Stimulated activated CD4-positive, alpha-beta T cell treated with anti-CD3 and anti-CD28 coated beads, Interleukin-12 subunit alpha, Interleukin-12 subunit beta, amount 100 ng/mL, for 24 hours (primary cell): ENCODE measurements at places on chromosomes 7 and 10.
A peak's percentile ranks its signal among the peaks of the same experiment; 100 is the strongest.

DNA sequence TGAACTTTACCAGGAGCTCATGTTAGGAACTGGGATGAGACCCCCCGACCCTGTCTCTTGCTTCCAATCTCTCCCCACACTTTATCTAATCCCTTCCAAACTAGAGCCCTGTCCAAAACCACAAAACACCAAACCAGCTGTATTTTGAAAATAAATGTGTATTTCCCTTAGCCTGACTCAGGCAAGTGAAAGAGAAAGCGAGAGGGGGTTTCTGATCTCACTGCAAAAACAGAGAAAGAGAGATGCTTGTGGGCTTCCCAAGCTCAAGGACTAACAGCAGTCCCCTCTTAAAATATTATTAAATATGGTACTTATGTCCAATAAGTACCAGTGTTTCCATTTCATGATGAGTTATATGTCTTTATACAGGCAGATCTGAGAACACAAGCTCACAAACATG, 122.0 kb downstream of the AGMO start:
- DNase-seq = no peak

GRCh38 chr10:79152423-79152817, 83.7 kb downstream of the ZMIZ1 start:
- DNase-seq = no peak

GRCh38 chr7:95479992-95480624, 5.6 kb upstream of the ASB4 start:
- no peak for DNase-seq

GRCh38 chr7:158098125-158099030, 489.2 kb downstream of the PTPRN2 start:
- no peak for DNase-seq

DNA sequence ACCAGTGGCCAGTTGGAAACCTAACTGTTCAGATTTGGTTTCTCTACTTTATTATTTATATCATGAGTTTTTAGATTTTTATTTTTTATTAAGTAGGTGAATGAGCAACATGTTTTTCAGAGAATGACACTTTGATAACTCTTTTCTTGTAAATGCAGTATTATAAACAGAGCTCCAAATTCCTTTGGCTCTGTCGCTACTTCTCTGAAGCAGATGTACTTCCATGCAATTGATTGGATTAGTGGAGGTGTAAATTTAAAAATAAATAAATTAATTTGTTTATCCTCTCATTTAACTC, 34.3 kb upstream of the ICA1 start:
- DNase-seq = no peak

DNA sequence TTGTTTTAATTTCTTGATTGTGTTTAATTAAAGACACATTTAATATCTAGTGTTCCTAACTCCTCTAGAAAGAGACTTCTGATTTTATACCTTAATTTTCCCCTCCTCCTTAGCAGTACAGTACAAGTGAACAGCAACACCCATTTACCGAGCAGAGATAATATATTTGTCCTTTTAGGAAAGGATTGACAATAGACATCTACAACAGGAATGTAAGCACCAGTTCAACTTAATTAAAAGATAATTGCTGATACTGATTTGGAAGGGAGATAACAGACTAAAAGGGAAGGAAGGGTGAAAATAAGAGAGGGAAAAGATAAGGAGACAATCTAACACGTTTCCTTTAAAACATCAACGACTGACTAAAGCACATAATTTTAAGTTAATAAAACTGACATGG, 119.3 kb downstream of the SRPK2 start:
- no peak for DNase-seq

- DNase-seq = peak; percentile 49
Measured at GRCh38 chr7:128387216-128388144, 22.3 kb downstream of the IMPDH1 start.

- no peak for DNase-seq
Measured at GRCh38 chr7:111863269-111863668, 301.0 kb upstream of the IMMP2L start.

DNA sequence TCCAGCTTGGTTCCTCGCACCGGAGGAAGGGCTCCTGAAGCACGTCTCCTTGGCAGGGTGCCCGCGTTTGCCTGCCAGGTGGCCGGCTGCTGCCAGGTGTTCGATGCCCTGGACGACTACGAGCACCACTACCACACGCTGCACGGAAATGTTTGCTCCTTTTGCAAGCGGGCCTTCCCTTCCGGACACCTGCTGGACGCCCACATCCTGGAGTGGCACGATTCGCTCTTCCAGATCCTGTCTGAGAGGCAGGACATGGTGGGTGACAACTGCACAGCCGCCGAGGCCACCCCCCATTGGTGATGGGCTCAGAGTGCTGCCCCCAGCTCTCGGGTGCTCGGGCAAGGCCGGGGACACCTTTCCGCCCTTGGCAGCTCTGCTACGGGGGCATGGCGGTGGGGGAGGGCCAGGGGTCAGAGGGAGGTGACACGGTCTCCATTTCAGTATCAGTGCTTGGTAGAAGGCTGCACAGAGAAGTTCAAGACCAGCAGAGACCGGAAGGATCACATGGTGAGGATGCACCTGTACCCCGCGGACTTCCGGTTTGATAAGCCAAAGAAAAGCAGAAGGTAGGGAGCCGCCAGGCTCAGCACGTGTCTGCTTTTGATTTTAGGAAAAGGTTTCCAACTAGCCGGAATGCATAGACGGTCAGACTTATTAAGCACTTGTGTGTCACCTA, 1.1 kb downstream of the ZNF511 start:
- DNase-seq = no peak

DNA sequence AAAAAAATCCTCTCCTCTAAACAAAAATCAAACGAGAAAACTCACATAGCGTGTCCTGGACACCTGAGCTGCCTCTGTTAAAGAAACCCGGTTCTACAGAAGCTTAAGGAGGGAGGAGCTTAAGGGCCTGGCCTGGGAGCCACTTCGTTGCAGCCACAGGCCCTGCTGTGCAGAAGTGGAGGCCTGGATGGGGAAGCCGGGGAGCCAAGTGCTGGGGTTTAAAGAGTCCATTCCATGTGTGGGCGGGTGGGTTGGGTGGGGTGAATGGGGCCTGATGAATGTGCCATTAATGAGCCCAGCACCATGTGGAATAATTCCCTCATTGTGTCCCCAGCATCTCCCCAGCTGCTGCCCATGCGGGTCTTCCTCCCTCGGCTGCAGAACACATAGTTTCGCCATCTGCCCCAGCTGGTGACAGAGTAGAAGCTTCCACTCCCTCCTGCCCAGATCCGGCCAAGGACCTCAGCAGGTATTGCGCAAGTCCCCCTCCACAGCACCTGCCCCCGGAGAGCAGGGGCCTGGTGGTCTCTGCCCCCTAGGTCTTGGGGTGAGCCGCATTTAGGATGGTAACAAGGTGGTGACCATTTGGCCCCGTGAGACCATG, 127.8 kb upstream of the BTBD16 start:
- DNase-seq = no peak
